ENCODE measurements at places on chromosomes 13 and 19.
A peak's percentile ranks its signal among the peaks of the same experiment; 100 is the strongest.

- DNase-seq, result no peak
Observed at GRCh38 chr13:32121316-32121715, 89.7 kb downstream of the FRY start.

DNA sequence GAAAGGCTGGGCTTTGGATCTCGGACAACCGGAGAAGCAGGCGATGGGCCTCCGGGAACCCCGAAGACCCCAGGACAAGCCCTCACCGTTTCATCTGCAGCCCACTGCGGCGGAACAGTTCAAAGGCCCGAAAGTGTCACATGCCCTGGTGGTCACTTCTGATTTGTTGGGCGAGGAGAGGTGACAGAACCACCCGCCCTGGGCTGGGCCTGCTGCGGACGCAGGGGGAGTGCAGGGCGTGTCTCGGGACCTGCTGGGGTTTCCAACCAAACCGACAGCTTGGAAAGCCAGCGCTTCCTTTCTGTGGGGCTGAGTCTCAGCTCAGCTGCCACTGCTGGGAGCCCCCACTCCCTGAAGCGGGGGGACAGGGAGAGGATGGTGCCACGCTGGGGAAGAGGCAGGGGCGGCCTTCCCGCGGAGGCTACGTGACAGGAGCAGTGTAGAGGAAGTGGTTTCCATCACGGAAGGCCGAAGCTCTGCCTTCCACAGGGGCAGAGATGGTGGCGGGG is 22.8 kb upstream of the ZBTB7A start:
- peak; percentile 44 for DNase-seq

- DNase-seq, result no peak
Observed at GRCh38 chr13:112767506-112768471, 78.0 kb downstream of the ATP11A start.

DNA sequence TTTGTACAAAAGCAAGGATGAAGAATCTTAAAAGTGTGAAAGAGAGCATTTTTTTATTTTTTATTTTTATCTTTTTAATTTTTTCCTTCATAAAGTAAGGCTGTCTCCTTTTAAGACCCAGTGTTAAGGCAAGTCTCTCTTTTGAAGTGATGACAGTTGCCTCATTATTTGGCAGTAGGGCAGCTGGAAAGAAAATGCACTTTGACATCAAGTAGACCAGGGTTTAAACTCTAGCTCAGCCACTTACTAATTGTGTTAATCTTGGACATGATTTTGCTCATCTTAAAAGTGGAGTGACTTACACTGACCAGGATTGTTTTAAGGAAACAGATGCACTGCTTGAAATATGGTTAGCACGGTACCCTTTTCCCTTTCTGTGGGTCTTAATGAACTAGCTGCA is 18.5 kb downstream of the GPALPP1 start:
- DNase-seq, result no peak

- DNase-seq, result peak; percentile 87
Observed at GRCh38 chr19:47240996-47241918, 10.3 kb upstream of the BBC3 start.

DNA sequence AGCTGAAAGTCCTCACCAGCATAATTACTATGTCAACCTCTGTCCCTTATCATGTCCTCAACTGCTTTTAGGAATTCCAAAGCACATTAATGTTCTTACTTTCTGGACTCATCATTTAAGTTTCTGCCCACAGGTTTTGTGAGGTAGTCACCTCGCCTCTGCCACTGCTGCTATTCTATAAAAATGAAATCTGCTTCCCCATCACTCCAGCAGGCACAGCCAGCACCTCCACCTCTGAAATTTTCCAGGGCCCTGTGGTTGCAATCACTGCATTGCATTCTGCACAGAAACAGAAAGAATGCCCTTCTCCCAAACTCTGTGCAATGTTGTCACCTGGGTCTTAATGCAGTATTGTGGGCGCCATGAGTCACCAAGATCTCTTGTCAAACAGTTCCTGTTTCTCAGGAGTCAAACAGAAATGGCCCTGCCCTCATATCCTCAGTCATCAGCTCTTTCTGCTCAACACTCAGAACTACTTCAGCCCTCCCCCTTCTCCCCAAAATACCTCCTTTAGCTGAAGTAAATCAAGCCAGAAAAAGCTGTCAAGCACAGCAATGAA is 529.2 kb upstream of the NBEA start:
- no peak for DNase-seq

DNA sequence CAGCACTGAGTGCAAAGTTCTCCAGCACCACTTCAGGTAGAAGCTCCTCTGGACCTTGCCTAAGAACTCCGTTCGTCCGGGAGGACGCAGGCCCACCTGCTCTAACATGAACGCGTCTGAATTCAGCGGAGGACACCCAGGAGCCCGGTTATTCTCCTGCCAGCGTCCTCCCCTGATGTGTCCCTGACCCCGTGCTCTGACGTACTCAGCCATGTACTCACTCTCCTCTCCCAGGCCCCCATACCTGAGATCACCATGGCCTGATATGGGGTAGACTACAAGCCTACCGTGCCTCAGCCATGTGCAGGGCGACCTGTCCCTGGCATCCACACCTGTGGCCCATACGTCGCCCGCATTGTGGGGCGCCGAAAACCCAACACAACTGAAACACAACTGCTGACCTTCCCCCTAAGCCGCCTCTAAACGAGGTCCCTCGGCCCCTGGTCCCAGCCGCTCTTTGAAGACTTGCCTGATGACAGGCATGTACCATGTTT is 744 bp upstream of the ZNF584 start:
- DNase-seq, result no peak

DNA sequence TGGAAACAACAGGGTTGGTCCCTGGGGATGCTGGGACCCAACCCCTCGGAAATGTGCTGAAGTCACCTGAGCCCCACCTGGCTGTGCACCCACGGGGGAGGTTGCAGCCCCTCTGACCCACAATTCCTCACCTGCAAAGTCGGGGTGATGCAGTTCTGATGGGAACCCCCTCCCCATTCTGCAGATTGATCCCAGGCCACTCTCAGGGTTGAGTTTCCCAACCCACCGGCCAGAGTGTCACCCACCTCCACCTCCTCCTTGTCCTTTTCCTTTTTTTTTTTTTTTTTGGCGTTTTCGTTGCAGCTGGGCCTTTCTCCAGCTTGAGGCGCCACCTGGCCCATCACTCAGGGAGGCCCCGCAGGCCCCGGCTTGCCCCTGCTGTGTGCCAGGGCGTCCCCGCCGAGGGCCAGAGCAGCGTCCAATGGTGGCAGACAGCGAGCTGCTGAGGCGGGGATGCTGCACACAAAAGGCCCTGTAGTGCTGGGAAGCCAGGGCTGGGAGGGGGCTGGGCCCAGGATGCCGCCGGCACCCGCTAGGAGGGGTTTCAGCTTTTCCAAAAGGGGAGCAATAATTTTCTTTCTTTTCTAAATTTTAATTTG is 4.6 kb downstream of the PIK3R2 start:
- DNase-seq, result no peak

- DNase-seq, result no peak
Observed at GRCh38 chr13:111289251-111289650, 31.2 kb upstream of the TEX29 start.

Data from stimulated activated CD4-positive, alpha-beta T cell treated with anti-CD3 and anti-CD28 coated beads, Interleukin-4, amount 100 ng/mL, for 24 hours (primary cell).